ENCODE measurements at places on chromosomes 3 and 15.

- no peak for DNase-seq
These were observed 218.1 kb downstream of the ADAMTSL3 start for GRCh38 chr15:83871808-83872559.

DNA sequence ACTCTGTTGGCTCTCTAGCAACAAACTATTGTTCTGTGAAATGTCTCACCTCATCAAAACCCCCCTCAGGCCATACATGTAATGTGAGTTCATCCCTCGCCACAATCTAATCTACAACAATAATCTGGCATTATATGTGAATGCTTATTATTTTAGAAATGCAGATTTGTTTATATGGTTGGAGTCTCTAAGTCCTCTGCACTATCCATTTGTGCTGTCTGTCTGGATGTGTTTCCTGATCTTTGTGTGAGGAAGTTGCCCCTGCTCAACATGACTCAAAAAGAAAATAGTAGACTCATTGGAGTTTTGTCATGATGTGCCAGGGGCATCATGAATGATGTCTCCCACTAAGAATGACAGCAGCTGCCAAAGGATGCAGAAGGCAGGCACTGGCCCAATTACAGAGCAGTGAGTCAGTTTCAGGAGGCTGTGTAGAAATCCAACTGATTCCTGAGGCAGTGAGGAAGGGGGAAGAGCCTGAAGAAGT is 161.6 kb upstream of the PDZRN3 start:
- no peak for DNase-seq

GRCh38 chr3:39870706-39871105 is 61.3 kb downstream of the MYRIP start:
- no peak for DNase-seq

DNA sequence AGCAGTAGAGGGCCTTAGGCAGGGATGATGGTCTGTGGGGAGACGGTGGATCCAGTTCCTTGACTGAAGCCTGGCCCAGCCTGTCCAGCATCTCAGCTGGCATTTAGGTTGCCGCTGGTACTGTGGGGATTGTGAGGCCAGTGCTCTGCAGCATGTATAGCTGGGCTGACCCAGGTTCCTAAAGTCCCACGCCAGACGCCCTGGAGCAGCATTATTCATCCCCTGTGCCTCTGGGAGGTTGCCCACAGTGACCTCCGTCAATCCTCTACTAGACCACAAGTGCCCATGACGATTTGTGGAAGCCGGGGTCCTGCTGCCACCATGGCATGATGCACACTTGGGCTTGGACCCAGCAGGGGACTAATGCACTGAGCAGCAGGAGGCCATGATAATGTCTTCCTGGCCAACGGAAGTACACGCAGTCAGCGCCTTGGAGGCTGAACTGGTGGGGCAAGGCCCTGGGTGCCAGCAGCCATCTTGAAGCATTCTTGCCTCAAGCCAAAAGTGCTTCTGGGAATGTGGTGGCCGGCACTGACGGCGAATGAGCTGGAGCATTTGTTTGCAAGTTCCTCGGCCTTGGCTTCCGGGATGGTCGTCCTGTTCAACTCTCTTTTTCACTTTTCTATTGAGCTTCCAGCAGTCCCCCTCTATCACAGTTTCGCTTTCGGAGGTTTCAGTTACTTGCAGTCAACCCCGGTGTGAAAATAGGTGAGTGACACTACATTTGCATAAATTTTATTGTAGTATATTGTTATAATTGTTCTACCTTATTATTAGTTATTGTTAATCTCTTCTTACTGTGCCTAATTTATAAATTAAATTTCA is 949.4 kb downstream of the ROBO1 start:
- no peak for DNase-seq

DNA sequence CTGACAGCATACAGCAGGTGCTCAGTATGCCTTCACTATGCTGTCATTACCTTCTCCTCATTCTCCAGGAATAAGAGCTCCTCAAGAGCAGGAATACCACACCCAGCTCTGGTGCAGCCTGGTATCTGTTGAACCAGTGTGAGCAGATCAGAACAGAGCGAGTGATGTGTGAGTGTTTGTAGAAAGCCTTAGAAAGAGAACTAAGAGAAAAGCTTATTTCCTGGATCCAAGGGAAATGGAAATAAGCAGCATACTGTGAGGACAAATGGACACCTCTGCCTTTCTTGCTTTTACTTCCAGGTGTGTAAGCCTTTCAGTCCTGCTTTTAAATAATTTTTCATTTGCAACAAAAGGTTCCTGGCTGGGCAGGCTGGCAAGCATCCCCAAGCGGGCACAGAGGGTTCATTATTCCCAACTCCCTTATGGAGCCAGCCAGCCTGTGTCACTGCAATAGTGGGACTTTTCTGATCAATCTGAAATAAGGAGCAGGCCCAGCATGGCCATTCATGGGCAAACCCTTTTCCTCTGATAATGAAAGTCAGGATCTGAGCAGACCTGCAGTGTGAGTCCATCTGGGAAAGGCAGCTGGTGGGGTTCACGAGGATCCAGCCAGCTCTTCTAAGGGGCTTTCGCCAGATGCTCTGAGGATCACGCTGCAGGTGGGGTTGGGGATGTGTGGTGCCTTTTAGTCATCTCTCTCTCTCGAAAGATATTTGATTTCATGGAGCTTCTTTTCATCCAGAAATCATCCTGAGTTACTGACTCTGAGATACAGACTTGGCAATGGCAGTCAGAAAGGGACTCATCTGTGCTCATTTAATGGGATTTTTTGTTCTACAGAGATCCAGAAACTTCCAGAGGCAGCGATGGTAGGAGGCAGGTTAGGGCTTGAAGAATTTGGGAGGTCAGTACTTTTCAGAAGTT is 594.9 kb upstream of the CFAP20DC start:
- no peak for DNase-seq

- no peak for DNase-seq
These were observed 11.9 kb downstream of the GPR176 start for GRCh38 chr15:39908186-39908585.

- no peak for DNase-seq
These were observed 457.1 kb downstream of the SQOR start for GRCh38 chr15:46091860-46092450.

DNA sequence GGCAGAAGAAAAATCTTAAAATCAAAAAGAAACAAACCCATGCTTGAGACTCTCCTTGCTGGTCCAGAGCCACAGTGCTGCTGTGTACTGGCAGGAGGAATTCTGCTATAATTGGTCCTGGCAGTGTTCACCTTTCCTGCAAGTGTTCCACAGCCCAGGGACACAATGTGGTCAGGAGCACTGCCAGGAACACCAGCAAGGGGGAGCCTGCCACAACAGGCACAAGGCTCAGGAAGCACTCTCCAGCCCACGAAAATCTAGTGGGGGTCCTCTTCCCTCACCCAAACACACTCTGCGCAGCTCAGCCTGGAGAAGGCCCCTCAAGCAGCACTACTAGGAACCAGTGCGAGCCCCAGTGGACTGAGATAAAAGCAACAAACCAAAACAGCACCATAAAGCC is 92.9 kb downstream of the UBE3A start:
- DNase-seq: no peak

DNA sequence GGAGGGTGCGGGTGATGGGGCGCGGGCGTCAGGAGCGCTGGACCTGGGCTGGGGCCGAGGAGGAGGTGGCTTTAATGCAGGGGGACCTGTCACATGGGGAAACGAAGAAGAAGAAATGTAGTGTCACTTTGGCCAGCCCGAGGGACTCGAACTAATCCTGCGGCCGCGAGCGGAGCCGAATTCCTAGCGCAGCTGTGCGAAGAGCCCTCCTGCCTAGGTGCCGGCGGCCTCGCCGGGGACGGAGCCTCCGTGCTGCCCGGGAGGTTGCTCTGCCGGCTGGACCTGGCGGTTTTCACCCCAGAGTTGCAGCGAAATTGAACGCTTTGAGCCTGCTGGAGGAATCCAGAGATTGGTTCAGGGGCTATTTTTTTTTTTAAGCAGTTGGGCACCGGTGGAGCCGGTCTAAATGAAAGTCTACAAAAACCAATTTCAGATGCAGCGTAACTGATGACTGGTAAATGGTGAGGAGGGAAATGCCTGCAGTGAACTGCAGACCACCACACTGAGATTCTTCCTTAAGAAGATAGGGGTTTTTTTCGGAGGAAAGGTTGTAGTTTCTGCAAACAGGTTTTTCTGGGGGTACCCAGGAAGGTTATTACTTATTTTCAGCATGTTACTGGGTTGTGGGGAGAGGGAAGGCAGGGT is 662 bp downstream of the TMEM108 start:
- DNase-seq: no peak

- no peak for DNase-seq
These were observed 83.8 kb downstream of the MAP4 start for GRCh38 chr3:47932421-47932820.

GRCh38 chr15:43523646-43524045 is 6.2 kb downstream of the MAP1A start:
- DNase-seq: no peak

- DNase-seq: no peak
These were observed 284.1 kb downstream of the ZBBX start for GRCh38 chr3:167095976-167096375.

- no peak for DNase-seq
These were observed 1026.0 kb downstream of the TUSC7 start for GRCh38 chr3:117735481-117736101.
